Midbrain (tissue), 1 donor: ENCODE measurements at places on chromosomes 5 and 9.

- DNase-seq: no peak
Observed at GRCh38 chr5:174246743-174247142, 201.2 kb downstream of the NSG2 start.

GRCh38 chr9:135666534-135667462, 3.7 kb downstream of the LCN9 start:
- DNase-seq: no peak

DNA sequence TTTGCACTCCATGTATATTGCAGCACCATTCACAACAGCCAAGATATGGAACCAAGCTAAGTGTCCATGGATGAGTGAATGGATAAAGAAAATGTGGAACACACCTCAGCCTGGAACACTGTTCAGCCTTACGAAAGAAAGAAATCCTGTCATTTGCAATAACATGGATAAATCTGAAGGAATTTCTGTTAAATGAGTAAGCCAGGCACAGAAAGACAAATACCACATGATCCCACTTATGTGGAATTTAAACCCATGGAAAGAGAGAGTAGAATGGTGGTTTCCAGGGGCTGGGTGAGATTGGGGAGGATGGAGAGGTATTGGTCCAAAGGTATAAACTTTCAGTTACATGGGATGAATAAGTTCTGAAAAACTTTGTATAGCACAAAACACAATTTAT, 228.9 kb upstream of the CD180 start:
- no peak for DNase-seq

DNA sequence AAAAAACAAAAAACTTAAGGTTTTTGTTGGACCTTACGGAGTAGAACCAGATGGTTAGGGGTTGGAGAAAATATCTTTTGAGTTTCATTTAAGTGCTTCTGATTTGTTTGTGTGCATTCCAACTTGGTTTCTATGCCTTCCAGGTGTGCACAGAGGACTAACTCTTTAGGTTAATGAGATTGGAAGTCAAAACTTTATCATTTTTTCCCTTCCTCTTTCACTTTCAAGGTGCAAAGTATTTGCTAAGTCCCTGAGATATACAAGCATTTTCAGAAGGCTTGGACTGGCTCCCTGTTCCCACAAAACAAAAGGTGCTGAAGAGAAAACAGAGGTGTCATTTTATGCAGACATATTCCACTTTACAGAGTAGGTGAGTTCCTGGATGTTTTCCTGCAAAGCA, 30.3 kb upstream of the CER1 start:
- DNase-seq: no peak

- no peak for DNase-seq
Observed at GRCh38 chr5:127649018-127649439, at the start of gene CTXN3. TSS of gene CTXN3 (plus strand) at chr5:127649082. CDS start at chr5:127657522, 8,440 bp downstream.
